ENCODE measurements at places on chromosomes 13 and 19.

- no peak for DNase-seq
Observed at GRCh38 chr13:42106998-42107397, 58.5 kb downstream of the DGKH start.

DNA sequence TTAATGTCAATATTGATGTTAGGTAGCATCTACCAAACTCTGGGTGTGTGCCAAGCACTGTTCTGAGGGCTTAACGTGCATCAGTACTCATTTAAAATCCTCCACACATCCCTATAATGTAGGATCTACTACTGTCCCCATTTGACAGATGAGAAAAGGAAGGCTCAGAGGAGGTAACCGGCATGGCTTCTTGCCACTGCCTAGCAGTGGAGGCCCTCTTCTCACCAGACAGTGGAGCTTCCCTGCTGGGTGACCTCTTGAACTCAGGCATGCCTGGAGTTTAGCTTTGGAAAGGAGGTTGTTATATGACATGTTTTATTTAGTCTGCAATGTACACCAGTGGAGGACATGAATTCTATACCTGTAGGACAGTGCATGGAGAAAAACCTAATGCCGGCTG is 2.1 kb downstream of the SPATA13 start:
- DNase-seq: no peak

DNA sequence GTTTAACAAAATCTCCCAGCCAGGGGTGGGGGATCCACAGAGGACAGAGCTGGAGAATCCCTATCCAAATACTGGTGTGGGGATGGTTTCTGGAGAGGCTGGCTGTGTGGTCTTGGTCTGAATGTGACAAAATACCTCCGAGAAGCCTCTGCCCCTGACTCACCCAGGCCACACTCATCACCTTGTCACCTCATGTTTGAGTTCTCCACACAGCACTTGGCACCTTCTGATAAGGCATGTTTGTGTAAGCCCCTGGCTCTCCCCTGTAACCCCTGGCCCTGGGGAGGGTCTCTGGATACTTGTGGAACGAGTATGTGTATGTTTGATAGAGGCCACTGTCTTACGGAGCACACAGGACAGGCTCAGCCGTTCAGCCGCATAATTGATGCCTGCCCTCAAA is 14.7 kb downstream of the TECR start:
- no peak for DNase-seq

DNA sequence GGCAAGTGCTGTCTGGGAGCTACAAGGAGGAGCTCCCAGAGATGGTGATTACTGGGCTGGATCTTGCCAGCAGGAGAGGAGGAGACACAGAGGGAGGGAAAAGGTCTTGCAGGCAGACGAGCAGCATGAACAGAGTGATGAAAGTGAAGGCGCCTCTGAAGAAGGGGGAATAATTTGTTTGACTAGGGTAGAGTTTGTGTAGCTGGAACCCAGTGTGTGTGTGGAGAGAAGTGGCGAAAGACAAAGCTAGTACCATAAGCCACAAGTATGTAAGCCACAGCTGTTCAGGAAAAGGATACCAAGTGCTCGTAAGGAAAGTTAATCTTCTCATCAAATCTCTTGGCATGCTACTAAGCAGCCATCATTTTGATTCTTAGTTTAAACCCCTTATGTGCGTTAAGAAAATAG is 5.4 kb downstream of the FLT1 start:
- no peak for DNase-seq

DNA sequence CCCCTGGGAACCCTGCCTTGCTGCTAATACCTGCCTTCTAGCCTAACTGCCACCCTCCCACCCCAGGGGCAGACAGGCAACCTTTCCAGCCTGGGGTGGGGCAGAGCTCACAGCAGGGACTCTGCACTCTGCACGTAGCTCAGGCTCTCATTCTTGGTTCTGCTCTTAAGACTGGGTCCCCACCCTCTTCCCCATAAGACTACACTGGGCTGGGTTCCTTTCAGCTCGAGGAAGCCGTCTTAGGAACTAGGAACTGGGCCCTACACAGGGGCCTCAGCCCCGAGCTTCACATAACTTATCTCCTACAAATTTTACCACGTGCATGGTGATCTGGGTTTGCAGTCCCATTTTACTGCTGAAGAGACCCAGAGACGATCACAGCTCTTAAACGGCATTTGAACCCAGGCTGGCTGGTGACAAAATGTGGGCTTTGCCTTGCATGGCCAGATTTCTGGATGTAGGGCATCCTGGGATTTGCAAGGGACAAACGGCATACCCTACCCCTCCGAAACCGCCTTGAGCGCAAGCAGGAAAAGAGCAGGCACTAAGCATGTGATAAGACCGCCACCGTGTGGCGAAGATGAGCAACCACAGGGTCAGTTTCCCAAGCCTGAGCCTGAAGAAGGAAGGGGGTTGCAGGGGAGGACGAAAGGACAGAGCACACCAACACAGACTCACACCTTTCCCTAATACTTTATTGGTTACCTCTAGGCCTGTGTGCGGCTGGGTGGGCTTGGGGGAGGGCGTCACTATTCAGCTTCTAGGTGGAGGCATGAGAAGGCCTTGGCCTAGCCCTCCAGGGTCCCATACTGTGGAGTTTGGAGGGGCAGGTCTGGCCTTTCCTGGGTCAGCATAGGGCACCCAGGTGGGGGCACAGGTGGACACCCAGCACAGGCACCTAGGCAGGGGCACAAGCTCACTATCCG is 5.1 kb downstream of the JUNB start:
- DNase-seq: peak; percentile 42

DNA sequence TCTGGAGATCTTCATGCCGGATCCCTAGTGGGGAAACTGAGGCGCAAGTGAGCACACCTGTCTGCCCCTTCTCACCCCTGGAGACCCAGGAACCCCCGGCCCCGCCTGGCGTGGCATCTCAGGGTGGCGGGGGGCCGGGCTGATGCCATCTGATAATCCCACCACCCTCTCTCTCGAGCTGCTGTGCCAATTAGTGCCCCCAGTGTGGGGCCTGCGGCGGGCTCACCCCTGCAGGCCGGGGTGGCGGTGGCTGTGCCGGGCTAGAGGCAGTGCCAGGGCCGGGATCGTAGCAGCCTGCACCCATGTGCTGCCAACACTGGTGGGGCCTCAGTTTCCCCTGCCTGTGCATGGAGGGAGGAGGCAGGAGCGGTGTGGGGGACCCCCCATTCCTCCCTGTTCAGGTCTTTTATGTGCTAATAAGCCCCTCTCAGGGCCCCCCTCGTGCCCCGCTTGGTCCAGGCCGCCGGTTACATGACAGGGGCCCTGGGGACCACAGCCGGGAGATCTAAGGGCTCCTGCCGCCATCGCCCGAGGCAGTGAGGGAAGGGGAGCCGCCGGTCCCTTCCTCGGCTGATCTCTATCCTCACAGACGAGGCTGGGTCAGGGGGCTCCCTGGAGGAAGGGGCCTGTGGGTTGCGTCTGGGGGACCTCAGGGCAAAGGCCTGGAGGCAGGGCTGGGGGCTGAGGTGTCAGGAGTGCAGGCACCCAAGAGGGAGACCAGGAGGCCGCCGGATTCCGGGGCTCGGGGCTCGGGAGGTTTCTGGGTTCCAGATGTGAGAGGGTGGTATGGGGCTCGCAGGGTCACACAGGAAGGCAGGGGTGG is 8.3 kb downstream of the EFNA2 start:
- no peak for DNase-seq

DNA sequence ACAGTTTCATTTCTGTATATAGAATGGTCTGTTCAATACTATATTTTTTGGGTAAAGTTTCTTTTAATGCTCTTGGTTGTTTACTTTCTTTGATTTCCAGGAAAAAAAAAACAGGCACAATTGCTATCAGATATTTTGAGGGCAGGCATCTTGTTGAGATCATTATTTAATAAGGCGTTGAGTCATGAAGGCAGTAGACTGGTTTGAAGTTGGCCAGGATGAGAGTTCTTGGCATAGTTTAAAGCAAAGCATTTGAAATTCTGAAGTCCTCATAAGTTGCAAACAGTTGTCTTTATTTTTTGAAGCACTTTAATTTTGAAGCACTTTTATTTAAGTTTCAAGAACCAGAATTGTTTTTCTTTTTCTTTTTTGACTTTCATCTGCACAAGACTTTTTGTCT is 2.6 kb upstream of the ZNF175 start:
- DNase-seq: no peak

- DNase-seq: no peak
Observed at GRCh38 chr13:84570831-84571230, 688.6 kb upstream of the SLITRK1 start.

DNA sequence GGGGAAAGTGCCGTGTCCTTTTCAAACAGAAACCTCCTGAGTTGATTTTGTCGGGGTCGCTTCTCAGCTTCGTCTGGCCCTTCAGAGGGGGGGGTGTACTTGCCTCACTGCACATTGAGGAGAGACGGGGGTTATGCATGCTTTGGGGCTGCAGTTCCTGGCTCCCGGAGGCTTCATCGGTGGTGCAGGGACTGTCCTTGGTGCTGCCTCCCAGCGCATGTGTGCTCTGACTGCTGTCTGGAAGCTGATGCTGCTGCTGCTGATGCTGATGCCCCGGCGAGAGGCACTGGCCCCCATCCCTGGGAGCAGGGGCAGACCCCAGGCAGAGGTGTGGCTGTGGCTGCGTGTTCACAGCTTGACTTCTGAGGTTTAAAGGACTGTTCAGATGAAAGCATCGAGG is 91.0 kb downstream of the ARHGEF7 start:
- no peak for DNase-seq

GRCh38 chr13:35163674-35164073 is 221.6 kb downstream of the NBEA start:
- no peak for DNase-seq

DNA sequence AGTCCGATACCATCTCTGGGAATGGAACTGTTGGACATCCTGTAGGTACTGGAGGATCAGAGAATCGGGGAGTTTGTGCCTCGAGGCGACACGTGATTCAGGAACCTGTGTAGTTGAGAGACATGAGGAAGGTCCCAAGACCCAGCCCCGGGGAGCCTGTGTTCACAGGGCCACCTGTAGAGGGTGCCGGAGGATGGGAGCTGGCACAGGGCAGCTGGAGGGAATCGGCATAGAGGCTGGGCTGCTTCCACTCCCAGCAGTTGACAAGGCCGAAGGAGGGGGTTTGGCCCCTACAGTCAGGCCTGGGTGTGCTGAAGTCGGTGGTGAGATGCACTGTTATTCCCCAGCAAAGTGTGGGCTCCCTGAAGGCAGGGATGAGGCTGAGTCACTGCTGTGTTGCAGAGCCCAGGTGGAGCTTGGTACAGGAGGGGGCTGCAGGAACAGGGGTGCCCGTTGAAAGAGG is 2.5 kb upstream of the ISYNA1 start:
- no peak for DNase-seq

- DNase-seq: no peak
Observed at GRCh38 chr19:47283405-47284059, 8.8 kb downstream of the INAFM1 start.

DNA sequence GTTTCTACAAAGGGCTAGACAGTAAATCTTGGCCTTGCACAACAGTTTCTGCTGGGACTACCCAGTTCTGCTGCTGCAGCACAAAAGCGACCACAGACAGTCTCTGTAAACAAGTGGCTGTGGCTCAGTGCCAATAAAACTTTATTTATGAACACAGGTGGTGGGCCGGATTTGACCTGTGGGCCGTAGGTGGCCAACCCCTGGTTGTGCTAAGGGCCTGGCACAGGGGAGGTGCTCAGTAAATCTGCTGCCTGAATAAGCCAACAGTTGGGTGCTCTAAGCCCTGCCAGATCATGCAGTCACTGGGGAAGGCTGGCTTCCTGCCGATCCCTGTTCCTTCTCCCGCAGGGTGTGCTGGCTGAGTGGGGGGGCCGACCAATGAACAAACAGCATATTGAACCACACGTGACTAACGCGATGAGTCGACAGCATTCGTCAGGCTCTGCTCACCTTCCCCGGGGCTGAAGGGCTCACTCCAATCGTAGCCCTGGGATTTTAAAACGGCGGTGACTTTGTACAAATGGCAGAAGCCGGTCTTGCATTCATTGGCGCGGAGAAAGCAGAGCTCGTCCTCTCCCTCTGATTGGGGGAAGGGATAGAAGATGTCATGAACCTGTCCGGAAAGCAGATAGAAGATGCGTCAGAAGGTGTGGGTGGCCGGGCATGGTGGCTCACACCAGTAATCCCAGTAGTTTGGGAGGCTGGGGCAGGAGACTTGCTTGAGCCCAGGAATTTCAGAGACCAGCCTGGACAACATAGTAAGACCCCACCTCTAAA is 24.3 kb upstream of the MYDGF start:
- no peak for DNase-seq
